ENCODE measurements at places on chromosomes 4 and X.

DNA sequence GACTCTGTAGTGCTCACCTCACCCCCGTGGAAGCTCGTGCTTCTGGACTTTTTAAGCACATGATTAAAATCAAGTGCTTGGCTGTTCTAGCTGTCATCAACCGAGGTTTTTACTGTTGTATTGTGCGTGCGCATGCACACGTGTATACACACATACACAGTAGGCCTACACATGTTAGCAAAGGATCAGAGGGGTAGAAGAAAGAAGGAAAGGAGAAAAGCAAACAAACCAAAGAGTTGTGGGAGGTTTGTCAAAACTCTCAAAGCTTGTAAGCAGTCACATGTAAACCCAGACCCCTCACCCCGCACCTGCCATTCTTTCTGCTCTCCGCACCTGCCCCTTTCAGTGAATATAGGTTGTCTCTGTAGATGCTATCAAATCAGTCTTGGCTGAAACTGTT lies 311.8 kb downstream of the HS3ST1 start:
- DNase-seq: no peak

DNA sequence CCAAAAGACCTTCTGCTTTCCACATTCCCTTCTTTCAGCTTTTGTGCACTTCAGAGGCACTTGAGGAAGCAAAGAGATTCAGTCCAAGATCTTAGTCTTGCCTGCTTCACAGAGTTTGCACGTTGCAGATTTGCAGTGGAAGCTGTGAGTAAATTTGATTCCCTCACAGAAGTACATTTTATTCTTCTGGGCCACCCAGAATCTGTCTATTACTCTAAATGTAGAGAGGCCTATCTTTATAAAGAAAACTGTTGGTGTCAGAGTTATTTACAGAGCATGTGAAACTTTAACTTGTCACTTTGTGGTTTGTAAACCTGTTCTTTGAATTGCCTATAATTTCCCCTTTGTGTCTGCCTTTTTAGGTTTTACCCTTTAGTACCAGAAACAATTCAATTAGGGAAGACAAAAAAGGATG lies 15.5 kb downstream of the SPRY1 start:
- DNase-seq: no peak

DNA sequence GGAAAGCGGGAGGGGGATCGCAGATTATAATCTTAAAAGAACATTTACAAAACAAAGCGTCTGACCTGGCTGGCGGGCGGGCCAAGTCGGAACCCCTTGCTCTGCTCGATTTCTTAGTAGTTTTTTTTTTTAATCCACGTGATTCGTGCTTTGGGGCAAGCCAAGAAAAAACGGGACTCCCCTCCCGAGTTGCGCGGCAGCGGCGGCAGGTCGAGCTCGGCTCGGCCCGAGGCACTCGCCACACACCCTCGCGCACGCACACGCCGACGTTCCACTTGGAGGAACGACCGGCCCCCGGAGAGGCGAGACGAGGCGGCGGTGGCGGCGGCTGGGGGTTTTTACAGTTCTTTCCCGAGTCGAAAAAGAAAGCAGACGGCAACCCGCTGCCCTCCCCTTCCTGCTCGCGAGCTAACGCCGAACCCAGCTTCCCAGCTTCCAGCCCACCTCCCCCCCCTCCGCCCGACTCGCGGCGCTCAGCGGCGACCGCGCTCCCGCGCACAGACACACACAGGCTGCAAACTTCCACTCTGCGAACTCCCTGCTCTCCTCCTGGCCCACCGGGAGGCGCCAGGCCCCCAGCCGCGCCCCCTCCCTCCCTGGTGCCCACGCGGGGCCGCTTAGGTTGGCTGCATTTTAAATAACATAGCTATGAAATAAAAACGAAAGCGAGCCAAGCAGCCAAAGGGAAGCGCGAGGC lies 1.2 kb downstream of the BCOR start:
- DNase-seq: no peak

DNA sequence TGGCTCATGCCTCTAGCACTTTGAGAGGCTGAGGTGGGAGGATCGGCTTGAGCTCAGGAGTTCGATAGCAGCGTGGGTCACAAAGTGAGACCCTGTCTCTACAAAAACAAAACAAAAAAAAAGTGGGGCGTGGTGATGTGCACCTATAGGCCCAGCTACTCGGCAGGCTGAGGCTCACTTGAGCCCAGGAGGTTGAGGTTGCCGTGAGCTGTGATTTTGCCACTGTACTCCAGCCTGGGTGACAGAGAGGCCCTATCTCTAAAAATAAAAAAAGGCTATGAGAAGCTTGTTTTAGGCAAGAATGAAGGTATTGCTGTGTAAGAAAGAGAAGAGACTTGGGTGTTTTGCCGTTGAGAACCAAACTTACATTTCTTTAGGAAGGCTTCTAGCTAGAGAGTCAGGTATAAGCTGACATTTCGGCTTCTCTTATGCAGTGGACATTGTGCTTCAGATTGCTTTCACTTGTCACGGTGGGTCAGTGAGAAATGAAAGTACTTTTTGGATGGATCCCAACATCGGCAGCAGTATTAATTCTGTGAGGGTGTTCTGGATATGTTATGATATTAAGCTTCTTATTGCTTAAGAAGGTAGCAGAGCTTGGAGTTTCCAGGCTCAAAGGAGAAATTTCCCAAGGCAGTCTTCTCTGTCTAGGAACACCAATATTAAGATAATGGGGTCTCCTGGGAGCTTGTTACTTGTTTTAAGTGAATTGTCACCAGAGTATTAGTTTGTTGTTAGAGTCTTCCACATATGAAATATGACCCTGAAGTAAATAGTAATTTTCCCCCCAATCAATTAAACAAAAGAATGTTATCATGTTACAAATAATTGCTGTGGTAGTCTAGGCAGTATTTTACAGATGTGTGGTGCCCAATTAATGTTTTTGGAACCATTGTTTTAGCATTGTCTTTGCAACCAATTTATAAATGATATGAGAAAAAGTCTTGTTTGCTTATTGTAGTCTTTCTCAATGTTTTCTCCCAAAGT lies 17.6 kb downstream of the TMEM131L start:
- DNase-seq: no peak

GRCh38 chr4:997375-998071 lies 4.3 kb upstream of the SLC26A1 start:
- no peak for DNase-seq

DNA sequence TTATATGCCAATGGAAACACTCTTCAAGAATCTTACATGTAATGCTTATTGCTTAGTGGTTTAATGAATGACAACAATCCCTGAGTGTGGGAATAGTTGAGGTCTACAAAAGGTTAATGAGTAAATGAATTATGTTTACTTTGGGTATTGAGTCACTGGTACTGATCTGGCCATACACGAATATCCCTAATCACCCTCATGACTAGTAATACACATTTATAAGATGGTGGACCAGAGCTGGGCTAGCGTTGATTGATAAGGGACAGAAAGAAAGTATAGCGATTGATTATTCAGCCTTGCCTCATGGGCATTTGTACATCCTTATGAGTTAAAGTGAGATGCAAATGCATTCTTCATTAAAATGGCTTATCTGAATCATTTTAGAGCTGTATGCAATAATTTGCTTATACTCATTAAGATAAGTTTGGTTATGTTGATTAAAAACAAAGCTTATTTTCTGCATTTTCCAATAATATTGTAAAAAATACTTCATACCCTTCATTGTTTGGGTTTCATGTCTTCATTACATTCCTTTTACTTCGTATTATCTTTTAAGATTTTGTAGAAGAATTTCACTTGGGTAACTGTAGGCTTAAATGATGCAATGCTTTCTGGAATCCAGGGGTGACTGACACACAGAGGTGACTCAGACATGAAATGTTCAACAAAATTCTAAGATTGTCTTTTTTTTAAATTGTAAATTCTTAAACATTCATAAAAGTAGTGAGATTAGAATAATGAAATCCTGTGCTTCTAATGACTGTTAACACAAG lies 47.4 kb downstream of the FGF2 start:
- DNase-seq: no peak

GRCh38 chr4:38976308-38976707 lies 55.9 kb downstream of the TMEM156 start:
- DNase-seq: no peak

GRCh38 chr4:98929341-98930267 lies 671 bp upstream of the EIF4E start:
- no peak for DNase-seq

DNA sequence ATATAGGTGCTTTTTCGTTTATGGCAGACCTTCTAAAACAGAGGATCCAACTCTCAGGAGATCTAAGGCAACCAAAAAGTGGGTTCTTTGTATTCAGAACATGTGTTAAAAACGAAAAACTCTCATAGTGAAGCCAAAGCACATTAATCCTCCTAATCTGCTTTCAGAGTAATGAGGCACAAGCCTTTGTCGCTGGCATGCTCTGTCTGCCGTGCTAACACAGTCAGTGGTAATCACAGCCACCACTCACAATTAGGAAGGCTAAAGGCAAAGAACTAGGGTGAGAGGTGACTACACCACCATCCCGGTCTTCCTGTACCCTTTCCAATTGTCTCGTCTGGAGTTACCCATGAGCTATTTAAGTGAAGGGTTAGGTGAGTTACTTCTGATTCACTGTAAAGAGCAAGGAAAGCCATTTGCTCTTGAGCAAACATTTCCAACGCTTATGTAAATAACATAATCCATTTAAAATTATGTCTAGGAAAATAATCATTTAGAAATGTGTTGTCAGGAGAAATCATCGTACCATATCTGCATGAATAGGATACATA lies 40.7 kb downstream of the NPY2R start:
- DNase-seq: no peak

DNA sequence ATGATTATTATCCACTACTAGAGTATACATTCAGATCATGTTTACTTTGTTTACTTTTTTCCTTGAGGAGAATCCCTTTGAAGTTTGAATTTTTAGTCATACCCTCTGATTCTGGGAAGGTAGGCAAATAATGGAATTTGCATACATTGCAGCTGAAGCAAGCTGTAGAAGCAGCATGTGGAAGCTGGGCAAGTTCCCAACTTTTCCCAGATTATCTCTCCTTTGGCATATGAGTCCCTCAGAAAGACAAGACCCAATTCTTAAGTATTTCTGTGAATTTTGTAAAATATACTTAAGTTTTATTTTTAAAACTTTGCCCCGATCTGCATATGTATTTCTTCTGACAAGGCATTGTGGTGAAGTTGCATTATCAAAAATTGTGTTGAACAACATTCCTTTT lies 94.9 kb downstream of the CNKSR2 start:
- no peak for DNase-seq

GRCh38 chr4:184097241-184097605 lies 120.5 kb downstream of the ENPP6 start:
- DNase-seq: no peak

DNA sequence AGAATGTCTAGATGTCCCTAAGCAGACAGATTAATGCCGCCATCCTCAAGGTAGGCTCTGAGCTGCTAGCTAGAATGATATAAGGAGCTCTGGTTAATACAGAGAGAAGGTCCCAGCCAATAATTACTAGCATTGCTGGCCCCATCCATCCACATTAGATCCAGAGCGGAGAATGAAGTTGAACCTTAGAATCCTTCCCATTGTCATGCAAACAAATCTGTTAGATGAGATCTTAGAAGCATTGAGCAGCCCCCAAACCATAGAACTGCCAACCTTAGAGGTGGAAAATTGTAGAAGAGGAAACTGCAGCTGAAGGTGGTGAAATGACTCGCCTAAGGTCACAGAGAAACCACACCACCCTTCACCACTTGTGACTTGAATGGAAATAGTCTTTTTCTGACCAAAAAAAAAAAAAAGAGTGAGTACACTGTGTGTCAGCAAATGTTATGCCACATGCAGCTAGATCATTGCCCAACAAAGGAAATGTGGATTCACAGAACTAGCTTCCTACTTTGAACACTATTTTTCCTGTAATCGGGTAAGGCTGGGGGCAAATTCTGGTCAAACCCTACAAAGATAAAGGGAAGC lies 162.1 kb downstream of the SMIM20 start:
- no peak for DNase-seq

DNA sequence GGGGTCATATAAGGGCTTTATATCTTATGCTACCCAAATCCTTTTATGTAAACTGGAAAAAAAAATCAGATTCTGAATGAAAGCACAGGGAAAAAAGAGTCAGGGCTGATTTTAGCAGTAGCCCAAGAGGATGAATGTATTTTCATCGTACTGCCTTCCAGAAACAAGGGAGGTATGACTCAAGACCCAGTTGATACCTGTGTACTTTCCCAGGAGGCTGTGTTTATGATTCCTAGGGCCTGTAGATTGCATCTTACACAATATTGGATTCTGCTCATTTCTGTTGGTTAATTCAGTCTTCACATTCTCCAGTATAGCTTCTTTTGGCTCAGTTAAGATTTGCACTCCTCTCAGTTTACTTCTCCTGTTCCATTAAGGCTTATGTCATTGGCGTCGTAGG lies 127.9 kb upstream of the LIMCH1 start:
- DNase-seq: no peak

DNA sequence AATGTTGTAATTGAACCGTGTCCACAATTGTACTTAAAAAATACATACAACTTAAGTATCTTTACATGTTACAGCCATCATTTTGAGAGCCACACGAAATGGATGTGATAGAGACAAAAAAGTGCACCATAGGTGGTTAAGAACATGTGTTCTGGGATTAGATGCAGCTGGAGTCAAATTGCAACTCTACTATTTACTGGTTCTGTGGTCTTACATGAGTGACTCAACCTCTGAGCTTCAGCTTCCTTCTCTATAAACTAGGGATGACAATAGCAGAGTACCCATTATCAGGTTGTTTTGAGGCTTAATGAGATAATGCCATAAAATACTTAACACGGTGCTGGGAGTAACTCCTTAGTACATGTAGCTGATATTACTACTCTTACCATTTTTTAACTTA lies 130.4 kb downstream of the IDS start:
- no peak for DNase-seq

DNA sequence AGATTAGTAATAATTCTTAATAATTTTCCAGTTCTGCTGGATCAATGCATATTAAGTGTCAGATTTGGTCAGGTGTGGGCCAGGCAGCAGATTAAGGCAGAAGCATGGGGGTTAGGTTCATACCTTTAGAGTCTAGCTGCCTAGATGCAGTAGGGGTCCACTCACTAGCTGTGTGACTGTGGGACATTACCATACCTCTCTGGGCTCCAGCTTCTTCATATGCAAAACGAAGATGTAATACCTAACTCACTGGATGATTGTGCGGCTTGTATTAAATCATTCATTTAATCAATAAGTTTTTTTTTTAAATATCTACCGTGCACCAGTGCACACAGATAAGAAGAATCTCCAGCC lies 1.4 kb downstream of the ANXA3 start:
- no peak for DNase-seq

DNA sequence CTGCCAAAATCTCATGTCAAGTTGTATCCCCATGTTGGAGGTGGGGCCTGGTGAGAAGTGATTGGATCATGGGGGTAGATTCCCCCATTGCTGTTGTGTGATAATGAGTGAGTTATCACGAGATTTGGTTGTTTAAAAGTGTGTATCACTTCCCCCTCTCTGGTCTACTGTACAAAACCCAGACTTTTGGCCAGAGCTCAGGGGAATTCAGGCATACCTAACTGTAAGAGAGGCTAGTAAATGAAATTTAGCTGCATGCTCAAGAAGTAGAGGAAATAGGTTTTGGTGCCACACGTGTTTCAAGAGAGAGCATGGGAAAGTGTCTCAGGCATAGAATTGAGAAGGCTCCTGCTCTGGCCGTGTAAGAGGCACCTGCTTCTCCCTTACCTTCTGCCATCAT lies 190.5 kb upstream of the GALNTL6 start:
- DNase-seq: no peak

- no peak for DNase-seq
Observed at GRCh38 chrX:48579259-48579658, 5.0 kb downstream of the RBM3 start.

- no peak for DNase-seq
Observed at GRCh38 chrX:63417649-63418048, 66.5 kb upstream of the SPIN4 start.

- no peak for DNase-seq
Observed at GRCh38 chr4:59180161-59180560, 2020.0 kb upstream of the ADGRL3 start.

Measured in cortex of kidney (tissue), 1 donor.